HS-5 (cell line): ENCODE measurements at places on chromosomes 1 and 21.

GRCh38 chr1:118143121-118143520 lies 41.9 kb downstream of the SPAG17 start:
- no peak for DNase-seq

DNA sequence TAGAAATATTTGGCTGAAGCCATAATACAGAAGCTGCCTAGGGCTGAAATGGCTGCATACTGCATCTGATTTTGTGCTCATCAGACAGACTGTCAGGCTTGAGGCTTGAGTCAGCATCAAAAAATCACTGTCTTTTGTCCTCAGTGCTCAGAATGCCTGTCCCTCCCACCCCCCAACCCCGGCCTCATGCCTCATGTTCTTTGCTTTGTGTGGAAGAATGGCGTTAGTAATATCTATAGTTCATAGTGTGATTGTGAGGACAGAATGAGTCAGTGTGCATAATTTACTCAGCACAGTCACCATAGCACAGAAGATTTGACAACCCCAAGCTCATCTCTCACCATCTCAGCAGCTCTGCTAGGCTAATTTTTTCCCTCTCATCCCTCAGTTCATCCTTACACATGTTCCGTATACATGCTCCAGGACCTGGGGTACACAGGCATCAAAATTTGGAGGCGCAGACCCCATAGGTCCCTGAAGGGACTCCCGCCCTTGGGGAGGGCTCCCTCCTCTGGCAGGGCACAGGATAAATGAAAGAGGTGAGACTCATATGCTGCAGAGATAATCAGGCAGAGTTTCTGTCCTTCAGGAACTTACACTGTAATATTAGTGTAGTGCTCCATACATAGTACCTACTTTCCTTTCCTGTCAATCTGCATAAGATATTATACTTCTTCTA lies 159.1 kb upstream of the C8B start:
- DNase-seq, result peak; percentile 67

GRCh38 chr1:94753171-94753972 lies 66.8 kb upstream of the SLC44A3 start:
- DNase-seq, result no peak

- DNase-seq, result no peak
Measured at GRCh38 chr1:158527190-158527815, 26.9 kb downstream of the OR6Y1 start.

GRCh38 chr1:232754930-232755329 lies 50.3 kb upstream of the MAP10 start:
- DNase-seq, result no peak
